ENCODE measurements at places on chromosomes 5 and 9.

GRCh38 chr5:179230061-179230461 is 115.2 kb downstream of the ADAMTS2 start:
- no peak for DNase-seq

DNA sequence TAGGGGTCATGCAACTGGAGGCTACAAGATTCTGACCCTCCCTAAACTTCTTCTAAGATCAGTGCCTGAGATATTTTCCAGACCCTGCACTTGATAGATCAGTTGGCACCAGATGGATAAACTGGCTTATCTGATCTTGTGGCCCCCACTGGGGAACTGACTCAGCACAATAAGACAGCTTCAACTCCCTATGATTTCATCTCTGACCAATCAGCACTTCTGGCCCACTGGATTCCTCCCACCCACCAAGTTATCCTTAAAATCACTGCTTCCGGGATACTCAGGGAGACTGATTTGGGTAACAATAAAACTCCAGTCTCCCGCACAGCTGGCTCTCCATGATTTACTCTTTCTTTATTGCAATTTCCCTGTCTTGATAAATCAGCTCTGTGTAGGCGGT is 2180.4 kb upstream of the WWC1 start:
- DNase-seq = no peak

DNA sequence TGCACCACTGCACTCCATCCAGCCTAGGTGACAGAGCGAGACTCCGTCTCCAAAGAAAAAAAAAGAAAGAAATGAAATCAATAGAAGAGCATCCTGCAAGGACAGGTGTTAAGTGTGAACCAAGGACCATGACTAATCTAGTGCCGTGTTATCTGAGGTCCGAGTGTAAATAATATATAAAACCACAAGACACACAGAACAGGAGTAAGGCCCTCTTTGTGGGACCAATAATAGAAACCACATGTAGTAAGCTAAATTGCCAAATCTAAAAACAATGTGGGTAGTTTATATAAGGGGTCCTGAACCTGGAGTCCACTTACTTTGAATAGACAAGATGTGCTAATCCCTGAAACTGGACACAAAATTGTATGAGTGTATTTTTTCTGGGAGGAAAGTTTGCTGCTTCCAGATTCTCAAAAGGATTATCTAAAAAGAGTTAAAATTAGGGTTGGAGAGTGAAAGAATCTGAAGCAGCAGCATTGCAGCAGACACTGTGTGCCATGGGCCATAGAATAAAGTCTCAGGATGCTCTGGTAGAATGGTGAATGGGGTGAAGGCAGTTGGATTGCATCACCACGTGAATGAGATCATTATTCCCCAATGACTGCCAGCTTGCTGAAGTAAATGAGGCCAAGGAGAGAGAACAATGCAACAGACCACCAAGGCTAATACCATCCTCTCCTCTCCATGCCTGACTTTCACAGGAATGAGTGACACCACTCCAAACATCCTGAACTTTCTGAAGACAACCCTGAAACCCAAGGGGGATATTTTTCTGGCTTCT is 222.7 kb downstream of the DCP2 start:
- DNase-seq = no peak

GRCh38 chr9:14538526-14538925 is 154.7 kb downstream of the ZDHHC21 start:
- no peak for DNase-seq

GRCh38 chr9:2271426-2271825 is 256.3 kb downstream of the SMARCA2 start:
- DNase-seq = no peak

GRCh38 chr9:99463131-99463530 is 241.0 kb downstream of the SEC61B start:
- DNase-seq = no peak

GRCh38 chr5:135549413-135549812 is 13.6 kb upstream of the NEUROG1 start:
- DNase-seq = no peak

- no peak for DNase-seq
Observed at GRCh38 chr5:156191547-156191946, 135.4 kb upstream of the SGCD start.

GRCh38 chr5:57717555-57717954 is 234.9 kb upstream of the ACTBL2 start:
- DNase-seq = no peak

DNA sequence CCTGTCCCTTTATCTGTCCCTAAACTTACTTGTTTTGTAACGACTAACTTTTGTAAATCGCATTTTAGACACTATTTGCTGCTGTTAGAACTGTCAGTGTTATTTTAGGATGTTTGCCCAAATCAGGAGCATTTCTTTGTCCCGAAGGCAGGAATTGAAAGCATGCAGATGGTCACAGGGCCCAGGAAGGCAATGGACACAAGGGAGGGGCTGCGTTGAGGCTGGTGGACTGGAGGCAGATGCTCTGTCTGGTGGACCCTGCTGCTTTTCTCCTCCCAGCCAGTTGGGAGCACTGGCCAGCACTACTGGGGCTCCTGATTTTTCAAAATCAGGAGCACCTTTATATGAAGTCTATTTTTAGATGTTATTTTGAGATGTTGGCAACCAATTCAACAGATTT is 31.7 kb downstream of the DOCK2 start:
- DNase-seq = no peak

DNA sequence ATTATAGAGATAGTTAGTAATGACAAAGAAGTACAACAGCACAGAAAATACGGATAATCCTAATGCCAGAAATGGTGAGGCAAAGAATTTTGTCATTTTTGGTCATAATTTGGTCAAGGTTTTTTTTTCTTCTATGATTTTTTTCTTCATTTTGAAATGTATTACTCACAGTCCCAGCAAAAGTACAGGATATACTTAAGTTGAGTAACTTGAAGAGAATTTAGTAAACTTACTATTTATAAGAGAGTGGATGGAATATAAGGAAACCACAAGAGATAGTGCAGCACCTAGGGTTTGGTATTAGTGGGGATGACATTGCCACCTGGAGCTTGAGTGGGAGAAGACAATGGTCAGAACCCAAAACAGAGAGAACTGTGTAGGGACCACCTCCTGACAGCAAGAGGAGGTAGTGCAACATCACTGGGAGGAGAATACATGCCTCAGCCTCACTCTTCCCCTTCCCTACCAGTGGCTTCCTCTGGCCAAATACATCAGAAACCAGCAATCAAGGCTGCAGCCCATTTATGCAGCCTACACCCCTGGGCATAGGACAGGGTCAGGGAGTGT is 434.5 kb upstream of the TRPC7 start:
- DNase-seq = no peak

GRCh38 chr5:173245319-173246134 is 10.5 kb upstream of the NKX2-5 start:
- DNase-seq = no peak

GRCh38 chr9:127973169-127974000 is 7.4 kb downstream of the EEIG1 start:
- DNase-seq = no peak

DNA sequence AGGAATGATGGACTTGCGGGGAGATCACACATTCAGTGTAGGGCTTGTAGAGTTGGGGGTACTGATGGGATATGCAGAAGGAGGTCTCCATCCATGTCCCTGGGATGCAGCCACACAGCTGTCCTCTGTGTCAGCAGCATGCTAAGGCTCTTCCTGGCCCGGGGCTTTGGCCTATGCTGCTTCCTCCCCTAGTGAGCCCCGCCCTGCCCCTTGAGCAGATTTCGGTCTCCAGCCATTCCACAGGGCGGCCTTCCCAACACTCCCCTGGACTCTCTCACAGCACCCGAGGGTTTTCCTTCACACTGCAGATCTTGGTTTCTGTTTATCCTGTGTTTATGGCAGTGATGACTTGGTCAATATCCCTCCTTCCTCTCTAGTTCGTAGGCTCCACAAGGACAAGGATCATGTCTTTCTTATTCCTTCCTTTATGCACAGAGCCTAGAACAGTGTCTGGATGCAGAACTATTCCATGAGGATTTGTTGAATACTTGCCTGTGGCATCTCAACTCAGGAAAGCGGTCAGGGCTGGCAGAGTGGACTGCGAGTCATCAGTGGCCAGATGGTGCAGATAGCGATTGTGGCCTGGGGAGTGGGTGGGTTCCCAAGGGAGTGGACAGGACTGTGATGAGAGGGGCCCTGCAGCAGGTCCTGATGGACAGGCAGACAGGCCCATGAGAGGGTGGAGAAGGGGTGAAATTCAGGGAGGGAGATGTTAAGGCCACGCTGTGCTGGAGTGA is 114.2 kb downstream of the RGS3 start:
- no peak for DNase-seq

- no peak for DNase-seq
Observed at GRCh38 chr9:99031994-99032393, 72.9 kb upstream of the TGFBR1 start.

Data from CD4-positive, alpha-beta T cell treated with Interleukin-15 for 4 hours (primary cell).